ENCODE measurements at places on chromosomes 1 and 21.

DNA sequence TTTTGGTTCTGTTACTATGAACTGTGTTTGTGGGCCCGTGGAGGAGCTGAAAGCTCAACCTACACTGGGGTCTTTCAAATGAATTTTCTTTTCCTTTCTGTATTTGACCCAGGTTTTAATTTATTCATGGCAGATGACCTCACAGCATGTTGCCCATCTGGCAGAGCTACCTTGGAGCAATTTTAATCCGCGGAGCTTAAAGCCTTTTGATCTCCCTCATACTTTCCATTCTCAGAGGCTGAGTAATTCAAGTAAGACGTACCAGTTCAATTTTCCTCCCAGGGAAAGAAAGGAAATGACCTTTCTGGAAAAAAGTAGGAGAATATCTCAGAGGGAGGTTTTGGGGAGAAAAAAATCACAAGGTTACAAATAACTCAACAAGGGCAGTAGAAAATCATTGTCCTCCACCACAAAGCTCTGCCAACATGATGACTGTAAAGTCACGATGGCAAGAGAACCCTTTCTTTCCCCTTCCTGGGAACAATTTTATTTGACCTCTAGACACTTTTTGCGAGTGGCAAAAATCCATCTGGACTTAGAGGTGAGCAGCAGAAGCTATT lies 21.6 kb upstream of the PCP4 start:
- DNase-seq, result no peak

GRCh38 chr1:1032424-1032823 lies 12.5 kb downstream of the AGRN start:
- DNase-seq, result no peak

DNA sequence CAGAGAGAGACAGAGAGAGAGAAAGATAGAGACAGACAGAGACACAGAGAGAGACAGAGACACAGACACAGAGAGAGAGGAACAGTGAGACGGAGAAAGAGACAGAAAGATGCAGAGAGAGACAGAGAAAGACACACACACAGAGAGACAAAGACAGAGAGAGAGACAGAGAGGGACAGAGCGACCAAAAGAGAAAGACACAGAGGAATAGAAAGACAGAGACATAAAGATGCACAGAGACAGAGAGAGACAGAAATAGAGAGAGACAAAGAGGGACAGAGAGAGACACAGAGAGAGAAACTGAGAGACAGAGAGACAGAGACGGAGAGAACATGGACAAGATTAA lies 16.5 kb downstream of the WNT3A start:
- no peak for DNase-seq

DNA sequence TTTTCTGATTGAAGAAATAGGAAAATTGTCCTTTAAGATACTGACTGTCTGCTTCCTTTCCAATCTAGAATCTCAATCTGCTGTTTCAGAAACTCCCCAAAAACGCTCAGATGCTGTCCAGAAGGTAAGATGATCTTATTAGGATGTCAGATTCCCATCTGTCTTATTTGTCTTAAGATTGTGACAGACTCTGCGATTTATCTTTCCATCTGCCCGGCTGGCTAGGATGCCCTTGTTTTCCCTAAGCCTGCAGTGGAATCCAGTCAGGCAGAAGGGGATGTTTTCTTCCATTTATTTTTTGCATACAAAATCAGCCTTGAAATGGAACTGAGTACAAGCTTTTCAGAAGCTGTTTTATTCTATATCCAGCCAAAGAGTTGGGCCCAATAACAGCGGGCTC lies 96.5 kb downstream of the FMN2 start:
- DNase-seq, result no peak

GRCh38 chr1:44973645-44974044 lies 12.8 kb downstream of the EIF2B3 start:
- no peak for DNase-seq

DNA sequence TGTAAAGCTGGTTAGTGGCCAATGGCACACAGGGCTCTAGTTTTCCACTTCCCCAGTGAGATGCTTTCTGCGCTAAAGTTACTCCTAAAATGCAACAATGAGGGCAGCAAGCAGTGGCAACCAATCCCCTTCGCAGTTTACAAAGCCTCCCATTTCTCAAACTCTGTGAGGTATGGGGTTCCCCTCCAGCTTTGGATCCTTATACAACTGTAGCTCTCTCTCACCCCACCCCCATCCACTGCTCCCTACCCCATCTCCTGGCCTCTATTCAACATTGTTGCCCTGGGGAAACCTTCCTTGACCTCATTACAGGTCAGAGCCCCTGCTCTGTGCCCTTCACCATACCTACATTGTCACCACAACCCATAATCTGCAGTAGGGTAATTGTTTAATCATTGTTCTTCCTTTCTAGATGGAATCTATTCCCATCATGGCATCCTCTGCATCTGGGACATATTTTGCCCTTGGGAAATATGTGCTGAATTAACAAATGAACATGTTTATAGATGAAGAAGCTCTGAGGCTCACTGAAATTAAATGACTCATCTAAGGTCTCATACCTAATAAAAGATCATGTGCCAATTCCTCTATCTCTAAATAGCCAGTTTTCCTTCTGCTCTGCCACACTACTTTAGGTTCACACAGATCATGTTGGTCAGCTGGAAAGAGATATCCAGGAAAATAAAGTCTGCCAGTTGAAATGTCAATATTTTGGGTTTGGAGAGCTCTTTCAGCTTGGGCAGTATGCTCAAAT lies 12.6 kb downstream of the KIAA0040 start:
- DNase-seq, result no peak

GRCh38 chr21:43916691-43917514 lies 51.9 kb downstream of the AGPAT3 start:
- no peak for DNase-seq

GRCh38 chr1:151062741-151063371 lies 2.7 kb downstream of the MLLT11 start:
- no peak for DNase-seq

DNA sequence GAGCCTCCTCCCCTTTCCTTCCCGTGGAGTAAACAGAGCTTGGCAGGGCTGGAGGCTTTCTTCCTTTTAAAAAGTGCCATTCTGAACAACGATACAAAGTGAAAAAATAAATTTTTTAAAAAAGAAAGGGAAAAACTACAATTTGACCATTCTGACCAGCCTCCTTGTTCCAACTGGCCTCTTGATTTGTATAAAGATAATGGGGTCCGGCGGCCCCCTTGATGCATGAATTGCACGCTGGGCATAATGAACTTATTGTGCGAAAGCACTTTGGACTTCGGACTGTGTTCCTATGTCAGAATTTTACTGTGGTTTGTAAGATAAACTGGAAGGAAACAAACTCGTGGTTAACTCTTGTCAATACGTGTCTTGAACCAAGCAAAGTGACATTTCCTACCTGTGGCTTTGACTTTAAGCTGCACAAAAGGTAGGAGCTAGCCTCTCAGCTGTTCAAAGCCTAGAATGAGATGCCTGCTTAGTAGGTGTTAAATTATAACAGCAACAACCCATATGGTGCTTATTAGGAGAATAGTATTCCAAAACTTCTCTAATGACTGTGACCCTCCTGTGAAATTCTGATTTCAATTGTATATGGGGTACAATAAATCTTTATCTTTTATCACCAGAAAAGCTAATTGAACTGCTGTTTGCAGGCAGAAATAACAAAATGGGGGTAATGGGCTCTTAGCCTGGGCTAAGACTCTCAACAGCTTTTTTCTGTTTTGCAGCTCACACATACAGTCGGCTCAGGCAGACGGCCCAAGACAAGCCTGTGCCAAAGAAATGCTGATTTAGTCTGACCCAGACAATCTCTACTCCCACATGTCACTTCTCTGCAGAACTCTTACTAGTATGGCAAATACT lies 9.3 kb downstream of the IRF2BP2 start:
- no peak for DNase-seq

GRCh38 chr1:156413391-156414246 lies 44.6 kb downstream of the RHBG start:
- DNase-seq, result no peak

DNA sequence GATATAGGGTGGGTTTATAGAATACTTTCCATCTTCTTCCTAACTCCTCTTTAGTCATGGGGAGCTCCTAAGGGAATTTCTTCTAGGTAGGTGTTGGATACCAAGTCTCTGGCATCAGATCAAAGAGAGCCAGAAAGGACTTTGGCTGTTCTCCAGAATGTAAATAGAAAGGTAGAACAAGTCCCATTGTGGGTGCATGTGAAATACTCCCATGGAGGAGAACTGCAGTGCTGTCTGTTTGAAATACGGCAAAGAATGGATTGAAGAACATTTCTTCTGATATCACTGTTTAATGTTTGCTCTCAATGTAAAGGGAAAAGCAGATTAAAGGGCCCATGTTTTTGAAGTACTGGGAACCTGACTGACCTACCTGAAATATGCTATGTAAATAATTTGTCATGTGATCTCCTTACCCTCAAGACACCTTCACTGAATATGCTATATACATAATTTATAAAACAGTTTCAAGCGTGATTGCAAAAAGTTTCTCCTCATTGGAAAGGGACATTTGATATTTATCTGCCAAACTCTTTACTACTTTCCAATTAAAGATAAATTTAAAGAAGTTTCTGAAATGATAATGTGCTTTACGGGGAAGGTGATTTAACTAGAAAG lies 65.9 kb downstream of the LAMC1 start:
- DNase-seq, result no peak

DNA sequence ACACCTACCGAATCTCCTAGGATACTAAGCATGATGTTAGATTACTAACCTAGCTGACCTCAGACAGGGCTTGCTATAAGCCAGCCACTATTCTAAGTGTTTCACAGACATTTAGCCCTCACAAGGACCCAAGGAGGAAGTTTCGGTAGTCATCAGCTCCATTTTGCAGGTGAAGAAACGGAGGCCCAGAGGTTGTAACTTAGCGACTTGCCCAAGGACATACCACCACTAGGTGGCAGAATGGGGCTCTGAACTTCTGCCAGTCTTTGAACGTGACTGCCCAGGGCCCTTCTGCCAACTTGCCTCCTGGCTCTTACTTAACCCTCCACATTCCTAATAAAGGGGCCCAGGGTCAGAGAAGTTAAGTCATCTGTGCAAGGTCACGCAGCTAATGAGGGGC lies 283.5 kb downstream of the C1orf94 start:
- no peak for DNase-seq

DNA sequence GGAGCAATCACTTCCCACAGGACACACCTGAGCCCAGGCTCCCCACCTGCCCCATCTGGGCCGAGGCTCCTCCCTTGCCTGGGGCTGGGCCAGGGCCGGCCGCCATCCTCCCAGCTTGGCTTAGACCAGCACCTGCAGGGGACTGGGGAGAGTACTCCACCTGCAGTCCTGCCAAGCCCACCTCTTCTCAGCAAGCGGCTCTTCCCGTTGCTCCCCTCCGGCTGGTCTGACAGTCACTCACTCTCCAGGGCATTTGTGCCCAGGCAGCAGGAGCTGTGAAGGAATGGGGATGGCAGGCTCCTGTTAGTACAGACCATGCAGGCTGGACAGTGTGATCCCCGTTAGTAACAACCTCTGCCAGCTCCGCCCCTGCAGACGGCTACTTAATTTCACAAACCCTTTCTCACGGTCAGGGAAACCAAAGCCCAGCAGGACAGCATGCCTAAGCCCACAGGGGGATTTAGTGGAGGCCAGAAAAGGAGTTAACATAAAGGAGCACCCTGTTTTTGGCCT lies at the start of gene FYB2:
Gene FYB2 (minus strand): TSS at position 18 of the 513 bp plus-strand sequence. CDS start 114 bp downstream, outside the sequence.
- no peak for DNase-seq

DNA sequence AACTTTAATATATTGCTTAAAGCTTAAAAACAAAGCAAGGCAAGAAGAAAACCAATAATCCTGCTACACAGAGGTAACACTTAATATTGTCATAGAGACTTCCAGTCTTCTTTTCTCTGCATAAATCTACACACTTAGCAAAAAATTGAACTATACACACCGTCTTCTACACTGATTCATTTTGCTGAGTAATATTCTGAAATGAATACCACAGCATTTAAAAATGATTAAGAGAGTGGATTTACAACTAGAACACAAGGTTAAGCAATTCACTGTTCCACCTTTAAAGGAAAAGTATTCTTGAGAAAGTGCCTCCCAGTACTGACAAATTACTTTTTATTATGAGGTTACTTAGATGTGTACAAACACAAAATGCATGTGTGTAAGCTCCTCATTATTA lies 22.2 kb upstream of the ITPKB start:
- no peak for DNase-seq

DNA sequence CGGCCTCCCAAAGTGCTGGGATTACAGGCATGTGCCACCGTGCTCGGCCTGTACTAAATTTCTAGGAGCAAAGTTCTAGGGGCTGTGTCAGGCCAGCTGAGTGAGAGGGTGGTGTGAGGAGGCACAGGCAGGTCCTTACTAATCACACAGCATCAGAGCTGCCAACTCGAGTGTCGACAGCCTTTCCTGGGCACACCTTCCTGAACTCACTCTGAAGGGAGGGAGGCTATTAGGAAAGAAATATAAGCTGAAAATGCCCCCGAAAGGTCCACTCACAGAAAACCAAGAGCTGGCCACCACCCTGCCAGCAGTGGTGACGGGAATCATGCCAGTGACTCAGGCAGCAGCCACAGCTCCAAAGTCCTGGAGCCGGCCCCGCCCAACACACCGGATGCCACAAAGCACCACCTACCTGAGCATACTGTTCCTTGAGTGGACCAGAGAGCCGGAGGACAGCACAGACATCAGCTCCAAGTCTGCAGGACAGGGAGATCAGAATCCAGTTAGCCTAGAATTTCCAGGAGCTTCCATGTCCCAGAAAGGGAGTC lies 4.5 kb downstream of the PMVK start:
- no peak for DNase-seq

- DNase-seq, result no peak
Observed at GRCh38 chr1:90989990-90990389, 31.8 kb downstream of the ZNF644 start.

GRCh38 chr1:92791487-92792066 lies 6.7 kb upstream of the EVI5 start:
- DNase-seq, result no peak

DNA sequence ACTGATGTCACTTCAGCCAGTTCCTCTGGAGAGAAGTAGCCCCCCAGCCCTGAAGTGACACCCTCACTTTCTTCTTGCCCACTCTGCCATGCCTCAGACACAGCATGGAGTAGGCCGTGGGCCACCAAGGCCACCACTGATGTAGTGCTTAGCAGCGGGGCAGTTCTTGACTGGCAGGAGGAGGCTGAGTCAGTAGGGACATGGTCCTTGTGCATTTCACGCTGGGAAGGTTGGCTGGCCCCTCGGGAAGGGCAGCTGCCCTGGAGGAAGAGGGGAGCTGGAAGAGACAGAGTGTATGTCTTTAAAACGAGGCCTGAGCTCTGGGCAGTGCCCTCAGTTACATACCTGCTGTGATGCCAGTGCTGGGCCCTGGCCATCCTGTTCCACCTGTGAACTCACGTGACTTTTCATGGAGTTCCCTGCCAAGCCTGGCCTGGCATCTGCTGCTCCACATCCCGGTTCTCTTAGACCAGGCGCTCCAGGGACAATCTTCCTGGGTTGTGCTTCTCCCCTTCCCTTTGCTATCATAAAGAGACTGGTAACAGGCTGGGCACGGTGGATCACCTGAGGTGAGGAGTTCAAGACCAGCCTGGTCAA lies 158.6 kb upstream of the TMEM51 start:
- DNase-seq, result no peak

- no peak for DNase-seq
Observed at GRCh38 chr1:23148084-23148483, 20.6 kb downstream of the LUZP1 start.

GRCh38 chr1:237590386-237590785 lies 300.3 kb downstream of the ZP4 start:
- no peak for DNase-seq

All from stimulated activated CD8-positive, alpha-beta memory T cell treated with anti-CD3 and anti-CD28 coated beads, Interleukin-15, amount 100 ng/mL, for 4 hours (primary cell).